Mucosa of descending colon (tissue), 3 donors: ENCODE measurements at places on chromosomes 4 and X. TPM values are rescaled to one million over a fixed set of nuclear protein-coding genes. Genes with fewer than 3 reads are reported as not detected.
A peak's percentile ranks its signal among the peaks of the same experiment; 100 is the strongest.

DNA sequence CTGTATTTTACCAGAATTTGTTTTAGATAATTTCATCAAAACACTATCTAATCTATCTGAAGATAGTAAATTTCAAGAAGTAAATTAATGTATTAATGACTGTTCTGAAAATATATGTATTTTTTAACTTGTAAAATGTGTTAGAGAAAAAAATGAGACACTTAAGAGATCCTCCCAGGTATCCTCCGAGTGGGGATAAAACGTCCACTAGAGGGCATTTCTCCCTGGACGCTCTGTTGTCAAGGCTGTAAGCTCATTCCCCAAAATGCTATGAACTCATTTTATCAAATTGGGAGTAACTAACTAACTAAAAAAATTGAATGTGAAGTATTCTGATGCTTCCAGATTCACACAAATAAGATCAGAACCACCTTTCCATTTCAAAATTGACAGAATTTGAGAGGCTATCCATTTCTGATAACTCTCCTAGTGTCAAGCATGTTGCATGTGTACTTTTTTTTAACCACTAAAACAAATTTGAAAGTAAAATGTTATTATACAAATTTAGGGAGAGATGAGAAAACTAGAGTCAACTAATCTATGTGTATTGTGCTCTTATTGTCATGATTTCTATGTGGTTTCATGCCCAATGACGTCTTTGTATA lies 337.3 kb upstream of the HS3ST1 start:
- peak; percentile 63 for DNase-seq

GRCh38 chr4:41061482-41062185 lies 152.7 kb downstream of the APBB2 start:
- no peak for DNase-seq

DNA sequence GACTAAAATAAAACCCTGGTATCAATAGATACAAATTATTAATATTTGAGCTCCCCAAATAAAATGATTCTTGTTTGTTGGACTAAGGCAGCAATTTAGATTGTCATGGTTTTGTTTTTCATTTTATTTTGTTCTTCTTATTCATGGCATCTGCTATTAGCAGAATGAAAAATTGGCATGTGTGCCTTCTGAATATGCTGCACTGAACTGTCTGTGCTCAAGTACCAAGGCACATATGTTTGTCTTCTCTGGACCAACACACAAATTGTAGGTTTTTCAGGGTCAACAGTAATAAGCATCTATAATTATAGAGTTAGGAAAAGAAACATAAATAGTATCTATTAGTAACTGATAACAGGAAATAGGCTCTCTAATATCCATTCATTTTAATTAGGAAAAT lies 121.1 kb downstream of the BANK1 start:
- DNase-seq: no peak

DNA sequence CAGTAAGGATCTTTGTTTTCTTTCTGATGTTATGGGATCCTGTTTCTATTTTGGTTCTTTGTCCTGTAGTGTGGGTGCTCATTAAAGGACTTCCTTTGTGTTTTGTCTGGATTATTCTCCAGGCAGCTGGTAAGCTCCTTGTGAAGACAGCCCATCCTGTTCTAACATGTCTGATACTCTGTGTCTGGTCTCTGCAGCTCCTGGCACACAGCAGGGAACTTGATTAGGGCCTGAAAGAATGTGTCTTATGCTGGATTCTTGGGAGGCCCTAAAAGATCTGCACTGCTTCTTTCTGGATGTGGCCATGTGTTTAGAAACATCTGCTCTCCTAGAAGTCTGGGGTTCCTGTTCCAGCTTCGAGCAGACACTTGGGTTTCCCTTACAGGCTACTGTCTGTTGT lies 38.1 kb upstream of the ATXN3L start:
- DNase-seq: no peak

- peak; percentile 88 for DNase-seq
These were observed 1.6 kb downstream of the TRPC3 start for GRCh38 chr4:121950212-121950679.

DNA sequence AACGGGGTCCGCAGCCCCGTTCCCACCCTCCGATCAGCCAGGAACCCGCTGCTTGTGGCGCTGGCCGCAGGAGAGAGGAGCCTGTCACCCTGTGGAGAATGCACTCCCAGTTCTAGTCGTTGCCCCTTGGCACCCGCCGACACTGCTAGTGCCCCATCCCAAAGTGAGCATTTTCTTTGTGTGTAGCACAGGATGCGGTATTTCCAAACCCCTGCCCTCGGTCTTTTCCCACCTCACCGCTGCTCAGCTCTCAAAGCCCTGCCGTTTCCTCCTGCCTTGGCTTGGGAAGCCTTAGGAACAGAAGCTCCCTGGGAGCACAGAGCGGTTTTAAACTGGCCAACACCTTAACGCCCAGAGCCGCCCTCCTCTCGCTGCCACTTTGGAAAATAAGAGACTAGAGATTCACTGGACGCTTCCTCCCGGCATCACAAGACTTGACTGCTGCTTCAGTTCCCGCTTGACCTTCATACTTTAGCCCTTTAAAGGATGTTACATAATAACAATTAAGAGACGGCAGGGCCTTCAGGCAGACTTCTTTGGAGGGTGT lies 772 bp downstream of the CYP4V2 start:
- DNase-seq: no peak

DNA sequence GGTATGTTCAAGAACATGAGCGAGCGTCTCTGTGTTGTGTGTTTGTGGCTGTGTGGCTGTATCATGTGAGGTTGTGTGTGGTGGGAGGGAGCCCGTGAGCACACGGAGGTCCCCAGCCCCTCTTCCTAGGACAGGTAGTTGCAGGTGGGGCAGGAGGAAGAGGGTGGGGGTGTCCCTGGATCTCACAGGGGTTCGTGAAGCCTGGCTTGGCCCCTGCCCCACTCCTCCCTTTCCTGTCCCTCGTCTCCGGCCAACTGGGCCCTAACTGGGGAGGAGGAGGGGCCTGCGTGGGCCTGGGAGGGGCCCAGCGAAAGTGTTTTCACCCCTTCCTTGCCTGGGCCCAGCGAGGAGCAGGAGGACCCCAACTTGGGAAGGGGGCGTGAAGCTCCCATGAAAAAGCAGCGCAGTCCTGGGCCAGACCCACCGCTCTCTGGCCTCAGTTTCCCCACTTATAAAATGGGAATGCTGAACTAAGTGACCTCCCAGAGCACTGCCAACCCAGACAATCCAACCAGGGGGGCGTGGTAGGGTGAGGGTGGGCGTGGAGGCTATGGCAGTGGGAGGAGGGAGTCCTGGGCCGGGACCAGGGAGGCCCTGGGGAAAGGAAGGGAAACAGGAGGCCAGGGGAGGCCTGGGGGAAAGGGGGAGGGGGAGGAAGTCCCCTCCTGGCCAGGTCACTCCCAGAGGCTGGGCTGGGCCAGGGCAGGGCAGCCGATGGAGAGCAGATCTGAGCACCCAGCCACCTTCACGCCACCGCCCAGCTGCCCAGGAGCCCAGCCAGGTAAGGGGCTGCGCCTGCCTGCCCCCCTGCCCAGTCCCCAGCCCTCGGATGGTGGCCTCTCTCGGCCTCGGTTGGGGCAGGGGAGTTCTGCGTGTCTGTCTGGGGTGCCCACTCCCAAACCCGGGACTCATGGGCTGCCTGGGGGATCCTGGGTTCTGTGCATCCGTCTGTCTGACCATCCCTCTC lies at the start of gene AVPR2:
TSS of gene AVPR2 (plus strand) at position 683 of the 967 bp plus-strand sequence. CDS start 473 bp downstream, outside the sequence.
- no peak for DNase-seq

DNA sequence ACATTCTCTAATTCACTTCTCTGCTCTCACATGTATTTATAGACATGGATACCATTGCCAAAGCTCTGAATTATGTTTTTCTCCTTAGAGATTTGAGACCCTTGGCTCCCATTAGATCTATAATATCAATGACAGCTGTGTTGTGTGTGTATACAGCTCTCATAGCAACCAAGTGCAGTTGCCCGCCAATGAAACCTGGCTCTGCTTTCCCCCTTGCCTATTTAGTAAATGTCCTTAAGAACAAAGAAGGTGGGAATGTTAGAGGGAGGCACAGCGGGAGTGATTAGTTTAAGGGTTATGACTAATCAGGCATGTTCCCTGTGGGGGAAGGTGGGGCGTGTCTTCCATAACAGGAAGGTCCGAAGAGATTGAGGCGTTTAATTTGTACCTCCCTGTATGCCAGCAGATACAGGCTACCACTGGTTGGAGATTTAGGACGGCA lies 100.5 kb upstream of the TBC1D9 start:
- no peak for DNase-seq

GRCh38 chrX:74372272-74372671 lies 49.0 kb upstream of the SLC16A2 start:
- DNase-seq: no peak

- DNase-seq: no peak
These were observed 2036.4 kb upstream of the AGA start for GRCh38 chr4:179478608-179479007.

DNA sequence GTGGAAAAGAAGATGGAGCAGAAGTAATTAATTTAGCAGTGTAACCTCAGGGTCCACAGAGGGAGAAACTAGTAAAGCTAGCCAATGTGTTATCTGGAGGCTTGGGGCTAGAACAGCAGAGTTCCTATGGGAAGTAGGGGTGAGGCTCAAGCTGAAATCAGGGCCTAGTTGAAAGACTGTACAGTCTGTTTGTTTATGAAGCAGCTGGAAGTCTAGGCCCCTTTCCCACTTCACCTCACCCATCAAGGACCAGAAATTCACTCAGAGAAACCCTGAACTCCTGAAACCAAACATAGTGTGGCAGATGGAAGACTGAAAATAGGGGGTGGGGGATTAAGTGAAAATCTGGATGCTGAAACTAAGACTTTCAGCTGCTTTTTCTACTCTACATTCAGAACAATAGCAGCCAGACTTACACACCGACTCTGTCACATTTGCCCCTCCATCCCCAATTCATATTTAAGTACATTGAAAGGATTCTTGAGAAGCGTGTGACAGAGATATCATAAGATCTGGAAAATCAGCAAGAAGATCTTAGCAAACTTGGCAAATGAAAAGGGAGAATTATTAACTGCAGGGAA lies 32.6 kb upstream of the FAM241A start:
- DNase-seq: no peak

DNA sequence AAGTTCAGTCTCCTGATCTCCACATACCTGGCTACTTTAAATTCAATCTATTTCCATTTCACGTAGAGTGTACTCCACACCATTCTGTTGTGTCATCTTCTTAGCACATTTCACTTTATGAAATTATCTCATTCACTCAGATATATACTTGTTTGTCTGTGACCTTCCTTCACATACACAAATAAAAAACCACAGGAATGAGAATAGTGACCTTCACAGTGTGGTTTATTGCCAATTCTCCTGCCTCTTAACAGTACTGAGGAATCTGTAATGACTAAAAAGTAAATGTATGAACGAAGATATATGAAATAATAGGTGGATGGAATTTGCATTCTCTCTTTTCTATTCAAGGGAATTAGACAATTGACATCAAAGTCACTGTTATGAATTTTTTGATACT lies 183.9 kb upstream of the PCDH7 start:
- DNase-seq: no peak

- DNase-seq: no peak
These were observed 183.4 kb upstream of the ATOH1 start for GRCh38 chr4:93645120-93645519.

DNA sequence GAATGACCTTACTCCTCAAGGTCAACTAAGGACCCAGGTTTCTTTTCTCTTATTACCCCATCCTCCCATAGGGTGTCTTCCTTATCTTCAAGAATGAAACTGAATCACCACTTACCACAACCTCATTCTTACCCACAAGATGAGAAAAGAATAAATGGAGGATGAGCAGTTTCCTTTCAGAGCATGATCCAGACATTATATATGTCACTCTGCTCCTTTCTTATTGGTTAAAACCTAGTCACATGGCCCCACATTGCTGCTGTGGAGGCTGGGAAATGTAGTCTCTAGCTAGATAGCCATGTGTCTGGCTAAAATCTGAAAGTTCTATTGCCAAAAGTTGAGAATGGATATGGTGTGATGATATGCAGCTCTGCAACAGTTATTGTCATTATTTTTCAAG lies 62.4 kb upstream of the RAI2 start:
- DNase-seq: no peak

GRCh38 chrX:21503593-21503992 lies 129.4 kb downstream of the CNKSR2 start:
- DNase-seq: no peak

DNA sequence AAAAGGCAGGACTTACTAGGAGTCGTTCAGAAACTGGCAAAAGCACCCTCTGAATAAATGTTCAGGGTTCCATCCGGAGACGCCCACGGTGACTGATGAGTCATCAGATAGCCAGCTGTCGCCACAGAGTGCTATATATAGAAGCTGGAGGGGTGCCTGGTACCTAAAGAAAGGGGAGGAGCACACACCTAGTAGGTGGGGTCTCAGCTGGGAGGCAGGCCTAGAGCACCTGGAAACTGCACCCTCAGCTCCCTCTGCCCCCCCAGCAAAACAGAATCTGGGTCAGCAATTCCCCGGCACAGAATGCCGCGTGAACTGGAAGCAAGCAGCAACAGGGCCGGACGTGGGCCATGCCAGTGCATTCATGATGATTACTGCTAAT lies 242.0 kb downstream of the BCOR start:
- DNase-seq: peak; percentile 73

- no peak for DNase-seq
These were observed 755.4 kb upstream of the HTR2C start for GRCh38 chrX:113828470-113828869.

DNA sequence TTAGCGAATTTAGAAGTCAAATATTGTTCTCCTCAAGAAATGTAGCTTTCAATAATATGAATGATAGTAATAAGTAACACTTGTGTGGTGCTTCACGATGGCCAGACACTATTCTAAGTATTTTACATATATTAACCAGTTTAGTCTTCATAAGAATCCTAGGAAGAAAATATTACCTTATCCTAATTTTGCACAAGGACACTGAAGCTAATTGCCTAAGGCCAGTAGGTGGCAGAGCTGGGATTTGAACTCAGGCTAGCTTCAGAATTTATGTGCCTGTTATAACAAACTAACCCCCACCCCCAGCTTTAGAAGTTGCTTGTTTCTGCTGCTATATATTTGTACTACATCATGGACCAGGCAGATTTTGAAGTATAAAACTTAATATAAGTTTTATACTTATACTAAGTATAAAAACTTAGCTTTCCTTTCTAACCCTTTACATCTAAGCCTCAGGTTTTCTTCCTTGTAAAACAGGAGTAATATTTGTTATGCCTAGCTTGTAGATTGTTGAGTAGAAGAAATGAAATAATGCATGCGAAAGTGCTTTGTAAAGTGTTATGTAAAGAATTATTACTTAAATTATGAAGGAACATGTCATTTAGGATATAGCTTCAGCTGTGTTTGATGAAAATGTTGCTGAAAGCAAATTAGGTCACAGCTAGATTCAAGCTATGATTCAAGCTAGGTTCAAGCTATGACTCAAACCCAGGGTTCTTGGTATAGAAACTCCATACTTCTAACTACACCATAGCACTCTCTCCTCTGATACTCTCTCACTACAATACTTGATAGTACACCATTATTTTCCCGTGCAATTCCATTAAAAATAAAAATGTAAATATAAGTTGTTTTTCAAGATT lies 4.2 kb upstream of the CDS1 start:
- DNase-seq: no peak

Gene GUCY1B1
- 42.1 TPM for total RNA-seq

Gene BRCC3
- total RNA-seq: 35.7 TPM

Gene ZNF674
- 4.7 TPM for total RNA-seq

Gene RNF150
- 2.5 TPM for total RNA-seq

Gene TAF7L
- total RNA-seq: not detected

Gene PCYT1B
- total RNA-seq: 2.4 TPM

Gene GPR34
- total RNA-seq: 11.4 TPM
